Renal cortex interstitium (tissue), 15 donors: ENCODE measurements at places on chromosomes 11 and 22. TPM values are rescaled to one million over a fixed set of nuclear protein-coding genes. Genes with fewer than 3 reads are reported as not detected.

The OR52J3 gene
- polyA plus RNA-seq: not detected

- DNase-seq: no peak
Observed at GRCh38 chr11:64765291-64765850, 5.6 kb upstream of the PYGM start.

The SAA4 gene
- not detected for polyA plus RNA-seq

DNA sequence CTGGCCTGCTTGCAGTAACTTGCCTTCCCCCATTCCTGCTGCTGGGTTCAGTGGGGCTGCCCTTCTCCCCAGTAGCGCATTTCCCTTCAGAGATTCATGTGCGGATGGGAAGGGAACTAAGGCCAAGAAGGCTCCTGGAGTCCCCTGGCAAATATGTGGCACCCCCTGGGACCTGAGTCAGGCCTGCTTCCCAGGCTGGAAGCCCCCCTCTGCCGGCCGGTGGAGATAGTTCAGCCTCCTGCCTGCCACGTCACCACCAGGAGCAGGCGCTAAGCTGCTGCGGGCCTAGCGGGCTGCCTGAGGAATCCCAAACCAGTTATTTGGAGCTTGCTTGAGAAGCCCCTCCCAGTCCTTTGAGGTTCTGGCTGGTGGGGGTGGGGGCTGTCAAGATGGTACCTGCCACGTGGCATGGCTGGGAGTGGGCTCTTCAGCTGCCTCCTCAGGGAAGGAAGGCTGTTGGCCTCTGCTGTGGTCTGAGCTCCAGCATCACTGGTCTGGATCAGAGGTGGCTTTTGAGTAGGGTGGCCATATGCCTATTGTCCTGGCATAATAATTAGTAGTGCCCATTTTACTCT is 2.0 kb downstream of the SERPINH1 start:
- DNase-seq: no peak
